ENCODE measurements at places on chromosomes 3 and 15.

DNA sequence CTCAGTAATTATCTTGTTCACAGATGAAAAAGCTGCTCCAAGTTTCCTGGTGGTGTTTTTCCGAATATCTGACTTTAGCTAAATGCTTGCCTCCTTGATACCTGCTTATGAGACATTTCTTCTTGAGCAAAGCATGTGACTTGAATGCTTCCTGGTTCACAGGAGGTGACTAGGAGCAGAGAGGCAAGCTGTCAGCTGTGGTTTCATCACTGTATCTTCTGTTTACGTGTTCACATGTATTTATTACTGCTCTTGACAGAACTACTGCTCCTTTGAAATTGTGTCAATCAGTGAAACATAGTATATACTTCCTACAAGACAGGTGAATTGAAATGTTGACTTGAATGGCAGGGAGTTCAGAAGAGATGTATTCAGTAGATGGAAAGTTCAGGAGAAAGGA is 8.9 kb upstream of the SPPL2A start:
- DNase-seq = no peak

- DNase-seq = no peak
Measured at GRCh38 chr15:29924750-29925149, 102.5 kb upstream of the TJP1 start.

GRCh38 chr3:190008432-190008831 is 112.3 kb downstream of the P3H2 start:
- no peak for DNase-seq

GRCh38 chr3:127670761-127671522 is 1.8 kb upstream of the ABTB1 start:
- DNase-seq = no peak

- DNase-seq = no peak
Measured at GRCh38 chr3:23909341-23909740, 7.4 kb downstream of the NKIRAS1 start.

DNA sequence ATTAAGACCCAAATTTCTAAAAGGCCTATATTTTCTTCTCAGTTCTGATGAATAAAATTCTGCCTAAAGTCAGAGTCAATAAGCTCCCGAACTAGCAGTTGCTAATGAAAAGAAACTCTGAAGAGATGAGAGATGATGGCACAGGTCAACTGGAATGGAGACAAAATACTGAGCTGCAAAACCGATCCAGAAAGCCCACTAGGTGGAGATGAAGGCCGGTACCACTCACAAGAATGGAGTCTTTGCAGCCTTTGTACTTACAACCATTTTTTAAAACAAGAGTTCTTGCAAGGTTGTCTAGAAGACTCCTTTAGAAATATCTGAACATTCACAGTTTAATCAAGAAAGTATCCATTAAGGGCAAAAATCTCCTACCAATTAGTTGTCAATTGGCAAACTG is 119.9 kb upstream of the TJP1 start:
- no peak for DNase-seq

DNA sequence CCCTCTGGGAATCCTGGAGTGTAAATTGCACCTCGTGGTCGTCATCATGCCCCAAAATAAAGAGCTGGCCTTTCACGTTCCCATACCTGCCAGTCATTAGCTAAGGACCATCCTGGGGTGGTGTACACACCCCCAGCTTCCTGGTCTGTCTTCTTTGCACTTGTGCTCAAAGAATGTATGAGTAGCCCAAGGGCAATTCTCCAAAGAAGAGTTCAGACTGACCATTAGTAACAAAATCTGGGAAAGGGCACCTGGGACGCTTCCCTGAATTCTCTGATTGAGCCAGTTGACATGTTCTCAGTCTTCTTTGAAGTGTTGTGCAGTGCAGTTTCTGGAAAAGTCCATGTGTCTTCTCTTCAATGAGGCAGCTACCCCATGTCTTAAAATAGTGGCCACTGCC is 34.8 kb downstream of the FAM3D start:
- DNase-seq = no peak

DNA sequence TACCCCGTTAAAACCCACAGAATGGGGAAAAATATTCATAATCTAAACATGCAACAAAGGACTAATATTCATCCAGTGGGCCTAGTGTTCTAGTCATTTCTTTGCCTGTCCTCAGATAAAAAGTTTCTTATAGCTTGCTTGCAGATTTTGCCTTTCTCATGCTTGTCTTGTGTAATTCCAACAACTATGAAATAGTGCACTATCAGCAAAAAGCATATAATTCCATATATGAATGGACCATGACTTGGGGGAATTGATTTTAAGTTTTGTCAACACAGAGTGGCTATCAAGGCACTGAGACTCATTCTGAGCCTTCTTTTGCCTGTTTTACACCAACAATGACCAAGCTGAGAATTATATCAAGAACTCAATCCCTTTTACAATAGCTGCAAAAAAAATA is 278.6 kb upstream of the GPR149 start:
- no peak for DNase-seq

GRCh38 chr15:85600001-85600400 is 194.7 kb downstream of the KLHL25 start:
- DNase-seq = no peak
